Hematopoietic multipotent progenitor cell treated with erythropoietin and hydrocortisone succinate and interleukin-3 and kit ligand, for 8 days (in vitro differentiated cells): ENCODE measurements at places on chromosomes 4 and X.

- no peak for DNase-seq
Observed at GRCh38 chr4:82770607-82771006, 28.0 kb downstream of the SCD5 start.

DNA sequence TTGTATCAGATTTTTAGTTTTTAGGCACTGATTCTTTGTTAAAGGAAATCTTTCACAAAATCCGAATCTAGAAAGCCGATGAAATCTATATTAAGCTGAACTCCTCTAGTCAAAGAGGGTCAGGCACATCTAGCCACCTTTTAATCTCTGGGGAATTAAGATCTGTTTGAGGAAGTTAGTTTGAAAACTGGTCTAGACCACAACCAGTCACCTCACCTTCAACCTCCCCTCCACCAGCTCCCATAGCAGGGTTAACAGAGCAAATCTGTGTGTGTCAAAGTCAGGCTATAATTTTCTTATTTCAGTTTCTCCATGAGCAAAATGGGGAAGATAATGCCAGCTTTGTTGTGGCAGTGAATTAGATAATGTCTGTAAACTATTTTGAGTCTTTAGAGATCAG, 110.0 kb upstream of the IGFBP7 start:
- DNase-seq: no peak

DNA sequence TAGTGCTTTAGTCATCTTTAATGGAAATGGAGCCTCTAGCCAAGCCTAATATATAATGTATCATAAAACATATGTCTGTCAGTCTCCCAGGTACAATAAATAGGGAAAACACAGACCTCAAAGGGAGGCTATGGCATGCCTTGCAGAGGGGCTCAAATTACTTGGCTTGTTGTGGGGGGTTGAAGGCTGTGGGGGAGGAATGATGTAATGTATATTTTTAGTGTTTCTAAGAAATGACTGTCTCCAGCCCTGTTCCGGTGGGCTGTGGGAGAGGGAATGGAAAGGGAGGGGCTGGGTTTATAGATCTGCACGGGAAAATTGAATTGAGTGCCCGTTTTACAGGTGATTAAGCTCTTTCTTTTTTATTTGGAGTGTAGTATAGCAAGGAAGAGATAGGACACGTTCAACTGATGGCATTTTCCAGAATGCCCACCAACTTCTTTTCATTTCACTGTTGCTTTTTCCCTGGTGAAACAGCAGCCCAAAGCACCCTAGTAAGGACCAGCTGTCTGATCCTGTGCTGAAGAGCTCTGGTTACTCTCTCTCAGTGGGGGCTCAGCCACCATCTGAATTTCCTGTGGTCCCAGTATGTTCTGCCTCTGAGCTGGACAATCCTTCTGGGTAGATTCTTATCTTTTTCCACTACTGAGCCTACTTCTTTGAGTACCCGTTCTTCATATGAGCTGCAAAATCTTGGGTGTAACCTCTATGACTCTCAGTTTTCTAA, 220.7 kb upstream of the CASK start:
- DNase-seq: no peak

- no peak for DNase-seq
Observed at GRCh38 chr4:155426953-155427352, 50.2 kb upstream of the MAP9 start.

- no peak for DNase-seq
Observed at GRCh38 chr4:139607502-139608060, 51.6 kb upstream of the SETD7 start.

GRCh38 chr4:119940557-119940956, 126.1 kb downstream of the MAD2L1 start:
- no peak for DNase-seq

- DNase-seq: no peak
Observed at GRCh38 chr4:6109842-6110560, 90.3 kb downstream of the JAKMIP1 start.

DNA sequence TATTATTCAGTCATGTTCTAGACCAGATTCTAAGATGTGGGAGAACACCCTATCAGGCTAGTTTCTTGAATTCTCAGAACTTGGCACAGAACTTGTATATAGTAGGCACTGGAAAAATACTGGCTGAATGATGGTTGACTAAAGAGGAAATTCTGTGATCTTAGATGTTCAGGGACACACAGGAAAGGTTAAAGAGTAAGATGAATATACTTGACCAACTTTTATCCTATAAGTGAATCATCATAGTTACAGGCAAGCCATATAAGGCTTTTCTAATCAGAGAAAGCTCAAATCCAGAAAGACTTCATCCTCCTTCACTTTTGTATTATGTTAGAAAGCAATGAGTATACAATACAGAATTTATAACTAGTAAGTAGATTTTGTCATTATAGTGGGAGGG, 53.8 kb downstream of the SEPTIN11 start:
- DNase-seq: no peak

DNA sequence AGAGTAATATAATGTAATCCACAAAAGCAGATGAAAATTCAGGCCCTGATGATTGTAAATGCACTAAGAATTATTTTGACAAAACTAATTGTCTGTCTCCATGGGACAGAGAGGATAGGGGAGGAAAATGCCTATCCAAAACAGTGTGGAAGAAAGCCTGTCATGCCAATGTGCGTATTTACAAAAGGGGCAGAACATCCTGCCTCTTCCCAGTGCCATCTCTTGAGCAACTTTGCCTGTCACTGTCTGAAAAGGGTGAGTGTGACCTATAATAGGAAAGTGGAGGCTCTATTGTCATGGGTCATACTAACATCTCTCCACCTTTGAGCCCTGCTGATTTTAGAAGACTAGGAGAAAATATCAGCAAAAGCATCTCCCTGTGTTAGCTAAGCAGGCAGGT, 264.1 kb downstream of the UNC5C start:
- DNase-seq: no peak

GRCh38 chr4:24595659-24596058, 11.3 kb upstream of the DHX15 start:
- no peak for DNase-seq

DNA sequence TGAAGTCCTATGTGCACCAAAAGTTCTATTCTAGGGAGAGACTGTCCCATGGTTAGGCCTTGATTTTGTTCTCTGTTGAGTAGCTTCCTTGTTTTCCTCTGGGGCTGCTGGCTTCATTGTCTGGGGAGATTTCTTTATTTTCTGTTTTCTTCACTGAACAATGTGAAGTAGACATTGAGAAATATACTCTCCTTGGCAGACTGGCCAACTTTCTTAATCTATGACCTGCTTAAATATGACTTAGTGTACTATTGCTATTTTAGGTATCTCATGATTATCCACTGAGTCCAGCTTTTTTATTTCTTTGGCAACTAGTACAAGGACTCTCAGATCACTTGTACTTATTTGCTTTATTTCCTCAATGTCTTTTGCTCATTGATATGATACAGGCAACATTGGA, 1594.6 kb downstream of the ARAP2 start:
- DNase-seq: no peak

- DNase-seq: no peak
Observed at GRCh38 chrX:132876523-132877338, 81.7 kb downstream of the HS6ST2 start.

GRCh38 chrX:31036895-31037294, 34.9 kb downstream of the FTHL17 start:
- DNase-seq: peak; percentile 15

DNA sequence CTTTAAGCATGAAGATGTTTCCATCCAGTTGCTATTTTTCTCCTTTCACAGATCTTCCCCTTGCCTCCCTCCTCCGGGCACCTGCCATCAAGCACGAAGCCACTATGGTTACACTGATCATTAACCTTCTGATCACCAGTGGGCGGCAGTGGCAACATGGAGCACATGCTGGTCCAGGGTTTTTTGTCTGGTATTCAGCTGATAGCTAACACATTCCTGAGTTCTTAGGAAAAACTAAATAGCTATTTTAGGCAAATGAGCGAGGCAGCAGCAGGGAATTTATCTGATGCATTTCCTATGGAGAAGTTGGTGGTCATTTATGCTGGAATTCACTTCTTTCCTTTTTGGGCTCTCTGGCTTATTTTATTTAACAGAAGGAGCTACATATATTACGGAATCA, 22.9 kb downstream of the SHISA3 start:
- DNase-seq: no peak

GRCh38 chrX:38166478-38167083, 54.1 kb downstream of the SRPX start:
- peak; percentile 25 for DNase-seq

- peak; percentile 47 for DNase-seq
Observed at GRCh38 chrX:10032147-10032546, 65.0 kb downstream of the CLDN34 start.

DNA sequence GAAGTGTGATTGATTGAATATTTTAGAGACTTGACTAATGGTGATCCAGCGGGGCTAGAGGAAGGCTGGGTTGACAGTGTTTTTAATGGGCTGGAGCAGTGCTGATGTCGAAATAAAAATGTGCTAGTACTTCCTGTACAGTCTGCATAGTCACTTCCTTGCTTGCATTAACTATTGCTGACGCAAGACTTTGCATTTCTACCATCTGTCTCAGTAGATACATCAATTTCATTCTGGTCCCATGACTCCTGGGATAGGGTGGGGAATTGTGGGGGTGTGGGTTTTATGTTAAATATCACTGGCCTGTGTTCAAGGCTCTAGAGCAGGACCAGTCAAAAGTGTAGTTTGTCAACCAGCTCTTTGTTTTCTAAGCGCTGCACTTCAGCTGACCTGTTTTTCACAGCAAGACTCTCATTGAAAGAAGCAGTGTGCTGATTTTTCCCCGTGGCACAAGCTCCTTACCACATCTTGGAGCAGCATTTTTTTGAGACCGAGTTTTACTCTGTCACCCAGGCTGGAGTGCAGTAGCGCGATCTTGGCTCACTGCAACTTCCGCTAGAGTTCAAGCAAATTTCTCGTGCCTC, 35.2 kb upstream of the PHEX start:
- no peak for DNase-seq

GRCh38 chrX:107805179-107805578, 20.5 kb upstream of the MID2 start:
- DNase-seq: no peak

GRCh38 chr4:106868381-106869035, 167.6 kb downstream of the DKK2 start:
- no peak for DNase-seq
